Psoas muscle (tissue), 8 donors: ENCODE measurements at places on chromosomes 6 and 20. TPM values are rescaled to one million over a fixed set of nuclear protein-coding genes. Genes with fewer than 3 reads are reported as not detected.
A peak's percentile ranks its signal among the peaks of the same experiment; 100 is the strongest.

DNA sequence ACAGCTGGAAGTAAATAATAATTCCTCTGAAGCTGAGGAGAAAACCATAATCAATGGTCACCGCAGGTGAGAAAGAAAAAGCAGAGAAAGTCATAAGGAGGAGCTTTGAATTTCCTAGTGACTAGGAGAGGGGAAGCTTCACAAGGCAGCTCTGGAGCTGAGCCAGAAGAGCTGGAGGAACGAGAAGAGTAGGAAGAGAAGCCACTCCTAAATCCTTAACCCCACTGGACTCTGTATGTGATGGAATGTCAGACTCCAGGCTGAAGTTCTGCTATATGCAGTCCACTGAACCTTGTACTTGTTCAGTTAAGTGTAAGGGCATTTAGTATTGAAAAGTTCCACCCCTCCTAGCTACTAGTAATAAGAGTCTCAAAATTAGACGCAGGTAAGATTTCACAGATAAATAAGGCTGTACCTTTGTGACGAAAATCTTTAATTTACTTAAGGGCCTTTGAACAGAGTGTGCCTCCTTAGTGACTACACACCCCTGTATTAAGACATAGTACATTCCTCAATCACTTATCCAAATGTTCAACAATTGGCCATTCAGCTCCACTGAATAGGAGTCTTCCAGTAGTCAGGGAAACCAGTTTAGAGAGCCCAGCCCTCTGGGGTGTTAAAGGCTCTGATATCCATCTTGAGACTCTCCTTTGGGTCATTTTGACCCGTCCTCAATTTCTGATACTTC is 71.4 kb upstream of the UFL1 start:
- no peaks in the 10 kb centered on the region for H3K4me1 ChIP-seq
- H3K27ac ChIP-seq: no peak overlapping the region
- no peak overlapping the region for H3K4me3 ChIP-seq
- no peaks in the 10 kb centered on the region for H3K36me3 ChIP-seq

Gene PROKR2
- not detected for total RNA-seq

DNA sequence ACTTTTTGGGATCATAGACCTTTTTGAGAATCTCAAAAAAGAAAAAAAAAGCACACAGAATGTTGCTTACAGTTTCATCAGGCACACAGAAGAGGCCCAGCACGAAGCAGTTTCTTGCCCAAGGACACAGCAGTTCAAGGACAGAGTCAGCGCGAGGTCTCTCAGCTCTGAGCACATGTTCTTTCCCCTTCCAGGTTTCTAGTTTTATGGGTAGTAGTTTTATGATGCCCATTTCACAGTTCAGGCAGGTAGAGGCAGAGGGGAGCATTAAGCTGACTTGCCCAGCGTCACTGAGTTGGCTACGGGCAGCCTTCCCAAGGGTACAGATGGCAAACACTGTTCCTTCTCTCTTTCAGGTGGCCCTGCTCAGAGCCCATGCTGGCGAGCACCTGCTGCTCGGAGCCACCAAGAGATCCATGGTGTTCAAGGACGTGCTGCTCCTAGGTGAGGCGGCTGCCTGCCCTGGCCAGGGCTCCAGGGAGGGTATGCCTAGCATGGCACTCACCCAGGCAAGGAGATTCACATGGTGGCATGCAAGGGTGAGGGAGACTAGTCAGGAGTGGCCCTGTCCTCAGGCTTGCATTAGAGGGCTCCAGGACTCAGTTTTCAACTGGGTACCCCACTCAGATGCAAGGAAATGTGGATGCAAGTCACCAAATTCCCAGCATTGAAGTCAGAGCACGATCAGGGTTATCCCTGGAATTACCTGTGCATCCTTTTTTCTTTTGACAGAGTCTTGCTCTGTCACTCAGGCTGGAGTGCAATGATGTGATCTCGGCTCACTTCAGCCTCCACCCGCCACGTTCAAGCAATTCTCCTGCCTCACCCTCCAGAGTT is 57.4 kb upstream of the TTPAL start:
- no peak for DNase-seq
- H3K4me1 ChIP-seq: no peaks in the 10 kb centered on the region
- no peaks in the 10 kb centered on the region for H3K36me3 ChIP-seq

- no peaks in the 10 kb centered on the region for H3K36me3 ChIP-seq
- no peak overlapping the region for H3K4me3 ChIP-seq
- H3K4me1 ChIP-seq: peaks cover 4% of the 10 kb centered on the region
- no peak for DNase-seq
- no peaks in the 10 kb centered on the region for H3K27me3 ChIP-seq
Measured at GRCh38 chr20:4681991-4682401, 39.7 kb upstream of the PRND start.

DNA sequence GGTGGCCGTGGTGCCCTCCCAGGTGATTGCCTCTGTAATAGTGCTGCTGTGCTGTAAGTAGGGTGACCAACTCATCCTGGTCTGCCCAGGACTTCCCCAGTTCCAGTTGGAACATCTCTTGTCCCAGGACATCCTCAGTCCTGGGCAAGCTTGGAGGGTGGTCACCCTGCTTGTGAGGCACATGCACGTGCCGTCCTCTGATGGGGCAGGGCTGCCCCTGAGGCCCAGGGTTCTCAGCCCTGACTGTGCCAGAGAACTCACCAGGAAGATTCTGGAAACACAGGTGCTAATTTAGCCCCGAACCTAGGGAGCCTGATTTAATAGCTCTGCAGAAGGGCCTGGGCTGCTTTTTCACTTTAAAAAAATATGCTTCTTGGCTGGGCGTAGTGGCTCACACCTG is 120.9 kb upstream of the PHACTR3 start:
- no peak overlapping the region for H3K27ac ChIP-seq
- no peaks in the 10 kb centered on the region for H3K27me3 ChIP-seq
- no peaks in the 10 kb centered on the region for H3K36me3 ChIP-seq
- no peak for DNase-seq
- no peaks in the 10 kb centered on the region for H3K4me1 ChIP-seq
- H3K4me3 ChIP-seq: no peak overlapping the region

Gene DNPH1
- total RNA-seq: 32.1 TPM

GRCh38 chr6:139472351-139473015 is 98.0 kb upstream of the CITED2 start:
- peak overlapping the region; percentile 45 for H3K4me3 ChIP-seq
- H3K36me3 ChIP-seq: no peaks in the 10 kb centered on the region
- H3K4me1 ChIP-seq: peaks cover 23% of the 10 kb centered on the region
- no peak for DNase-seq
- peak overlapping the region; percentile 71 for H3K27ac ChIP-seq
- no peaks in the 10 kb centered on the region for H3K27me3 ChIP-seq

DNA sequence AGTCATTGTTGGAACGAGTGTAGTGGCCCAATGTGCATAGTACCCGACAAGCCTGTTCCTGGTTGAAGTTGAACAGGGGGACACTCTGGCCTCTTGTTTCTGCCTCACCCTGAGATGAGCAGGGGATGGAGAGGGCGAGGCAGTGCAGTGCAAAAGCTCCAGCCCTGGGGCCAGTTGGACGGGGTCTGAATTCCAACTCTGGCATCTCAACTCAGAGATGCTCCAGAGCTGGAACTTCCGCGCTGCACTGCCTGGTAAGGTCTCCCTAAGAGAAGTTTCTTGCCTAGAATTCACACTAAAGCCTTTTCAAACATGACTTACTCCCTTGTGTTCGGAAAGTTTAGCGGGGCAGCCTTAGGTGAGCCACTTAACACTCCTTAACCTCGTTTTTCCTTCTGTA is 72.3 kb upstream of the SLC22A1 start:
- no peak overlapping the region for H3K27ac ChIP-seq
- no peaks in the 10 kb centered on the region for H3K27me3 ChIP-seq
- H3K4me1 ChIP-seq: no peaks in the 10 kb centered on the region
